ENCODE measurements at places on chromosomes 7 and 10. TPM values are rescaled to one million over a fixed set of nuclear protein-coding genes. Genes with fewer than 3 reads are reported as not detected.

Gene LRIT1
- not detected for total RNA-seq

Gene CTTNBP2
- 0.34 TPM for total RNA-seq

Gene CNNM2
- total RNA-seq: 6.3 TPM

Gene BAMBI
- 2.4 TPM for total RNA-seq

Gene MMP21
- total RNA-seq: 0.34 TPM

Gene SPDYE17
- not detected for total RNA-seq

Gene ADCYAP1R1
- total RNA-seq: not detected

Gene PITRM1
- 47.1 TPM for total RNA-seq

Data from dermis blood vessel endothelial cell (primary cell).